Stimulated activated CD4-positive, alpha-beta T cell treated with anti-CD3 and anti-CD28 coated beads, Interleukin-15, amount 100 ng/mL, for 24 hours (primary cell): ENCODE measurements at places on chromosomes 5 and 9.

GRCh38 chr9:33011831-33012230 is 10.4 kb upstream of the APTX start:
- no peak for DNase-seq

GRCh38 chr5:1521671-1522600 is 1.8 kb downstream of the LPCAT1 start:
- no peak for DNase-seq

DNA sequence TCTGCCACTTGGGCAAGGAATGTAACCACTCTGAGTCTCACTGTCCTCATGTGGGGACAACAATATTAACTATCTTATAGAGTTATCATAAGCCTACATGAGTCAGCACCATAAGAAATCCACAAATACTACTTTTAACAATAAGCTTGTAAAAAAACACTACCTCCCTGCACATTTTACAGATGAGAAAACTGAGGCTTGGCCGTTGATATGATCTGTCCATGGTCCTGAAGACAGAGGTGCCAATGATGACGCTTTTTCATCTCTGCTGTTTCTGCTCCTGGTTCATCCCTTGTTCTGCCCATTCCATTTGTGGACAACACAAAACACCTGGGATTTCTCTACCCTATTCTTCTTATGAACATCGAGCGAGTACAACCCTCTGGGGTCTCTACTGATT is 23.4 kb upstream of the STRBP start:
- DNase-seq = no peak

GRCh38 chr9:14140096-14140697 is 173.7 kb downstream of the NFIB start:
- no peak for DNase-seq

DNA sequence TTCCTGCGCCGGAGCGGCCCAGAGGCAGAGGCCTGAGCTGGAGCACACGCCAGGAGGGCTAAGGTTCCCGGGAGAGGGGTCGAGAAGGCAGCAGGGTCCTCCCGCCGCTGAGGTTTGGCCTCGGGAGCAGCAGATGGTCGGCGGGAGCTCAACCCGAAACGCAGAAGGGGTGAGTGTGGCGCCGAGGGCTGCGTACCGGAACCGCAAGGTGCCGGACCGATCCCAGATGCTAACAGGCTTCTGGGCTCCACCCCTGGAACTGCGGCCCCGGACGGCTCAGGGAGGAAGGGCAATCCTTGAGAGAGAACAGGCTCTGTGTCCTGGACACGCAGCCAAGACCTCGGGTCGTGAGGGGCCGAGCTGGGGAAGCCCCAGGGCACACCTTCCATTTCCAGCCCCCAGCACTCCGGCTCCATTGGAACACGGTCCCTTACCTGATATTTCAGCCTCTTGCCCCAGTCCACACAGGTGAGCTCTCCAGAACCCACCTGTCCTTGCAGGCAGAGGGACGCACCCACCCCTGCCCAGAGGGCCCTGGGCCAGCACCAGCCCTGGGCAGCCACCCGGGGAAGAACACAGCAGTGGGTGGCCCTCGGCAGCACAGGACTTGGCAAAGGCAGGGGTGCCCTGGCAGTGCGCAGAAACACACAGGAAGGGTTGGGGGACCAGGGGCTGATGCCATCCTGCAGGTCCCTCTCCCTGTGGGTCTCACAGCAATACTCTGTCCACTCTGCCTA is 1.4 kb downstream of the LHX3 start:
- DNase-seq = no peak
